ENCODE measurements at places on chromosomes 13 and 19.

DNA sequence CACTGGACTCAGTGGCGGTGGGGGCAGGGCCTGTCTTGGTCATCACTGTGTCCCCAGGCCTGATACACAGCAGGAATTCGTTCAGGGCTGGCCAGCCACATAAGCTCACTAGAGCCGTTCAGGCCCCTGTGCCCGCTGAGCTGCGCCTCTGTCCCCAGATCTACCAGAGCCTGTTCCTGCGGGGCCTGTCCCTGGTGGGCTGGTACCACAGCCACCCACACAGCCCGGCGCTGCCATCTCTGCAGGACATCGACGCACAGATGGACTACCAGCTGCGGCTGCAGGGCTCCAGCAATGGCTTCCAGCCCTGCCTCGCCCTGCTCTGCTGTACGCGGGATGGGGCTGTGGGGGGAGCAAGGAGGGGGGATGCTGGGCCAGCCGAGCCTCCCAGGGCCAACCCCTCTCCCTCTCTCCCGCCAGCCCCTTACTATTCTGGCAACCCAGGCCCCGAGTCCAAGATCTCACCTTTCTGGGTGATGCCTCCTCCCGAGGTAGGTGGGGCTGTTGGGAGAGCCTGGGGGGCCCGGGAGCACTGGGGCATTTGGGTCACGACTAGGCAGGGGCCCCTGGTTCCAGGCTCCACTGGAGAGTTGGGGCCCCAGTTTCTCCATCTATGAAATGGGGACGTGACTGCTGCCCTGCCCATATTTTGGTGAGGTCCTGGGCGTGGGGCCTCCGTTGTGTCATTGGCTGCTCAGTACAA is 13.9 kb downstream of the MPND start:
- H3K4me1 ChIP-seq, result no peaks in the 10 kb centered on the region
- no peak overlapping the region for H3K4me3 ChIP-seq
- no peaks in the 10 kb centered on the region for H3K27me3 ChIP-seq
- H3K27ac ChIP-seq, result no peak overlapping the region
- no peak for DNase-seq

- H3K27ac ChIP-seq, result no peak overlapping the region
- H3K4me3 ChIP-seq, result no peak overlapping the region
- H3K4me1 ChIP-seq, result no peaks in the 10 kb centered on the region
- DNase-seq, result no peak
- no peaks in the 10 kb centered on the region for H3K36me3 ChIP-seq
Observed at GRCh38 chr13:25981060-25981459, 70.8 kb downstream of the SHISA2 start.

DNA sequence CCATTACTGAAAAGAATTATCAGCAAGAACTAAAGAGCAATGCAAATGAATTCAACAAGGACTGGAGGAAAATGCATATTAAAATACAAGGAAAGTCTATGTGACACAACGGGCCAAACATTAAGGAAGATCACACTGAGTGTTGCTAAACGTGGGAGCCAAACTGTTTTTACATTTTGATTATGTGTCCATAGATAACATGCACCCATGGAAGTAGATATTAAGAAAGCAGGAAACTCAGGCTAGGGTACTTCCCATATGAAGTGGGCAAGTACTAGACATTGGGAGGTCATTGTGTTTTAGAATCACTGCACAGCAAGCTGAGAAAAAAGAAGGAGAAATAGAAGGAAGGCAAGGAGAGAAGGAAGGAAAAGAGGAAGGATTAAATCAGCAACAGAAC is 161.8 kb downstream of the KCTD12 start:
- no peaks in the 10 kb centered on the region for H3K4me1 ChIP-seq
- no peaks in the 10 kb centered on the region for H3K36me3 ChIP-seq
- no peak overlapping the region for H3K27ac ChIP-seq
- no peak overlapping the region for H3K4me3 ChIP-seq
- no peak for DNase-seq

- H3K36me3 ChIP-seq, result no peaks in the 10 kb centered on the region
- H3K4me3 ChIP-seq, result no peak overlapping the region
- no peaks in the 10 kb centered on the region for H3K27me3 ChIP-seq
- H3K27ac ChIP-seq, result peak overlapping the region; percentile 71
- DNase-seq, result no peak
Observed at GRCh38 chr19:6238256-6238642, 41.5 kb downstream of the MLLT1 start.

DNA sequence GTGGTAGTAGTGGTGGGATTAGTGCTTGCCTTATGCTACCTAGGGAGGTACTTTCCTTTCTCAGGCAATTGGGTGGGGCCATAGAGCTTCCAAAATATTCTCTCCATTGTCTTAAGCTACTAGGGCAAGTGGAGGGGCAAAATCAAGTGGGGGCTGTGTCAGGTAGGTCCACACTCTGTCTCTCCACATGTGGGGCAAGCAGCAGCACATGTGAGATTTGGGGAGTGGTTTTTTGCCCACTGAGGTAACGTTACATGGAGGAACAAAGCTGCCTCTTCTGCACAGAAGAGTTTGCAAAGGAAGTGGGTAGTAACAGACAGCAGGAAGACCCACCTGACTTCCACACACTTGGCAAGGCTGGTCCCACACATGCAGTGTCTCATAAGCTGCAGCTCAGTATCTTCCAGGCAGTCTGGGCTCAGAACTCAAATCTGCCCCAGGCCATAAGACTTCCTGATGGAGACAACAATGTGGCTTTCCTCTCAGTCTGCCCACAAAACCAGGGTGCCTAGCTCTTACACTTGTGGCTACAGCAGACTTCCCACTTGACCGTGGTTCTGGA is 1581.5 kb upstream of the PCDH20 start:
- no peak for DNase-seq
- H3K36me3 ChIP-seq, result no peaks in the 10 kb centered on the region
- no peaks in the 10 kb centered on the region for H3K27me3 ChIP-seq

GRCh38 chr13:49214917-49215376 is 5.2 kb upstream of the MLNR start:
- no peaks in the 10 kb centered on the region for H3K36me3 ChIP-seq
- H3K4me1 ChIP-seq, result no peaks in the 10 kb centered on the region
- peak overlapping the region; percentile 2 for H3K27ac ChIP-seq
- no peak overlapping the region for H3K4me3 ChIP-seq
- H3K27me3 ChIP-seq, result peaks cover 4% of the 10 kb centered on the region

DNA sequence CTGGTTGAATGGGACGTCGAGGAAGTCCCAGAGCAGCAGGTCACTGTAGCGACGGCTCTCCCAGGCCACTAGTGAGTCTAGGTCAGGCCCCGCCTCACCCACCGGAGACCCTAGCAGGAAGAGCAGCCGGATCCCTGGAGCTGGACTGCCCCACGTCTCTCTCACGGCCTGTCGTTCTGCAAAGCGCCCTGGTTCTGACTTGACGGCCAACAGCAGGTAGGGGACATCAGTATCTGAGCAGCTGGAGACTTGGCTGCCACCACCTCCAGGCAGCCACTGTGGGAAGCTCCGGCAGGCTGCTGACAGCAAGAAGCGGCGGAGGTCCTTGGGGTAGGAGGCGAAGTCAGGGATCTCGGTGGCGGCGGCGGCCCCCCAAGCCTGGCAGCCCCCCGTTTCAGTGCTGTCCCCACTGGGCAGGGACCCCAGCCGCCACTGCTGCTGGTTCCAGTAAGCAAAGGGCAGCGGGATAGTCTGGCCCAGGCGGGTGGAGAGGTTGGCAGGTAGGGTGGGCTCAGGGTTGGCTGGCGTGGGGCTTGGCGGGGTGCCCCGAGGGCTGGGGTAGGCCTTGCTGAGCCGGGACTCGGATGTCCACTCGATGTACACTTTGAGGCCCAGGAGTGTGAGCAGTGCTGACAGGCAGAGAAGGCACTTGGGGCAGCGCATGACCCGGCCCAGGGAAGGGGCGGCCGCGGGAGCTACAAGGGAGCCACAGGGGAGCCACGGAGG is 895 bp downstream of the B3GNT8 start:
- H3K4me1 ChIP-seq, result no peaks in the 10 kb centered on the region
- peak overlapping the region; percentile 46 for H3K4me3 ChIP-seq
- H3K27ac ChIP-seq, result peak overlapping the region; percentile 90
- no peaks in the 10 kb centered on the region for H3K27me3 ChIP-seq
- H3K36me3 ChIP-seq, result peaks cover 2% of the 10 kb centered on the region
- DNase-seq, result no peak

GRCh38 chr13:42048684-42049453 is 421 bp downstream of the DGKH start:
- H3K36me3 ChIP-seq, result no peaks in the 10 kb centered on the region
- no peaks in the 10 kb centered on the region for H3K4me1 ChIP-seq
- H3K4me3 ChIP-seq, result peak overlapping the region; percentile 76
- H3K27me3 ChIP-seq, result no peaks in the 10 kb centered on the region
- peak; percentile 60 for DNase-seq
- peak overlapping the region; percentile 76 for H3K27ac ChIP-seq

- peaks cover 12% of the 10 kb centered on the region for H3K4me1 ChIP-seq
- no peak overlapping the region for H3K4me3 ChIP-seq
- no peaks in the 10 kb centered on the region for H3K27me3 ChIP-seq
- DNase-seq, result no peak
- no peaks in the 10 kb centered on the region for H3K36me3 ChIP-seq
Observed at GRCh38 chr19:3782903-3783302, 3.3 kb downstream of the MATK start.

DNA sequence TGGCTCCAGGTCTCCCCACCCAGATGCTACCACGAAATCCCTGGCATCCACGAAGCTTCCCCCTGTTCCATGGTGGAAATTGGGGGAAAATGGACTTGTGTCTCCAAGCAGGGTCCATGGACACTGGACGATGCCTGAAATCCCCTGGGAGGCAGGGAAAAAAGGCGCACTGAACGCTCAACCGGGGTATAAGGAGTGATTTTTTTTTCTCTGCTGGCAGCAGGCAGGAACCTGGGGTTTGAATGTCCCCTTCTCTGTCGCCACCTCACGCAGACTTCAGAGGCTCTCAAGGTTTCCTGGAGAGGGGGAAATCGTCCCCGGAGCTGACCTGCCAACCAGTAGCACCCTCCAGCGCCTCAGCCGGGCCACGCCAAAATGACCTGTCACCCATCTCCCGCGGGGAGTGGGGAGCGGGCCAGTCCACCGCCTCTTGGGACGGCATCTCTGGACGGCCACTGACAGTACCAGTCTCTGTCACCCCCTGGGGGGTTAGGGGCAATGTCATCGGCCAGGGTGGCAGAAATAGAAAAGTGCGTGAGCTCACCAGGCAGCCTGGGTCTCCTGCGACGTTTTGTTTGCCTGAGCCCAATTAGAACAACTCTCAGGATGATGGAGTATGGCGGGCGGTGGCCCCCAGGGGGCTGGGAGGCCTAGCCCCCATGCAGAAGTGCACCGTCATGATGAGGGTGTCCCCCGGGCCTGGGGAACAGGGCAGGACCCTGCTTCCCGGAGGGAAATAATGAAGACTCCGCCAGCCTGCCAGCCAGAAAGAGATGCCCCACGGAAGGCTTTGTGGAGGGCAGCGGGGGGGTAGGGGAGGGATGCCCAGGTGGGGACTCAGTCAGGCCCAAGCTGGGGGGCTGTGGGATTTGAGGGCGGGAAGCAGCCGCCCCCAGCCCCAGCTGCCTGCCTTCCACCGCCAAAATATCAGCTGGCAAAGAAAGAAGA is 2.6 kb downstream of the PTPRS start:
- H3K4me1 ChIP-seq, result peaks cover 6% of the 10 kb centered on the region
- peaks cover 14% of the 10 kb centered on the region for H3K27me3 ChIP-seq
- DNase-seq, result no peak
- H3K36me3 ChIP-seq, result no peaks in the 10 kb centered on the region
- H3K27ac ChIP-seq, result no peak overlapping the region

- no peaks in the 10 kb centered on the region for H3K4me1 ChIP-seq
- no peak for DNase-seq
- no peak overlapping the region for H3K27ac ChIP-seq
- H3K4me3 ChIP-seq, result no peak overlapping the region
- H3K36me3 ChIP-seq, result no peaks in the 10 kb centered on the region
Observed at GRCh38 chr19:39277598-39277997, 9.4 kb downstream of the IFNL2 start.

- H3K36me3 ChIP-seq, result no peaks in the 10 kb centered on the region
- no peak overlapping the region for H3K27ac ChIP-seq
- DNase-seq, result peak; percentile 45
- H3K4me1 ChIP-seq, result no peaks in the 10 kb centered on the region
- H3K27me3 ChIP-seq, result no peaks in the 10 kb centered on the region
Observed at GRCh38 chr19:17579661-17580244, 24.3 kb downstream of the COLGALT1 start.

DNA sequence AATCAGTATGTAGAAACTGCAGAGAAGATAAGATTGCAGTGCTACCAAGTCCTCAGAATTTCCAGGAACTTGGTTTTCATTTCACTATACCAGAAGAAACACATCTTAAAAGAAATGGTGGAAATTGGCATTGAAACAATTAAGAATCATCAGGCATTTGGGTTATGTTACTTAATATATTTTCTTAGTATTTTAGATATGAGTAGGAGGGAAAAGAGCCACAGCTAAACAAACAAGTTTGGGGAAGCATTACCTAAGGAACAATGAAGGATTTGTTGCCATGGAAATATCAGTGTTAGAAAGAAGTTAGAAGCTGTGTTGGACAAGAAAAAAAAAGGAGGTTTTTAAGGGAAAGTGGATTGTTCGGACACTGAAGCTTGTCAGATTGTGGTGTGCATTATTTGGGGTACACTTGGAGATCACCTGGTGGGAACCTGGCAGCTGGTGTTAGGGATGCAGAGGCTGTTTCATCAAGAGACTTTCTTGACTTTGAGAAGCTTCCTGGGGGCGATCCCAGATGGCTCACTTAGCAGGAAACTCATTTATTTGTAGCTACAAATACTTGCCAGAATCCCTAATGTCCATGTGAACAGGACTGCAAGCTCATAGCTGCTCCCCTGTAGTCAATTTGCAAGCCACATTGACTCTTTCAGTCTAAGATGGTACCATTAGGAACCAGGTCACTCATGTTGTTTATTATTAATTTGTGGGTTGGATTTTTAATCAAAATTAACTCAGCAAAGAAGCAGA is 246.7 kb downstream of the RFC3 start:
- no peak for DNase-seq
- H3K36me3 ChIP-seq, result no peaks in the 10 kb centered on the region
- no peaks in the 10 kb centered on the region for H3K4me1 ChIP-seq

DNA sequence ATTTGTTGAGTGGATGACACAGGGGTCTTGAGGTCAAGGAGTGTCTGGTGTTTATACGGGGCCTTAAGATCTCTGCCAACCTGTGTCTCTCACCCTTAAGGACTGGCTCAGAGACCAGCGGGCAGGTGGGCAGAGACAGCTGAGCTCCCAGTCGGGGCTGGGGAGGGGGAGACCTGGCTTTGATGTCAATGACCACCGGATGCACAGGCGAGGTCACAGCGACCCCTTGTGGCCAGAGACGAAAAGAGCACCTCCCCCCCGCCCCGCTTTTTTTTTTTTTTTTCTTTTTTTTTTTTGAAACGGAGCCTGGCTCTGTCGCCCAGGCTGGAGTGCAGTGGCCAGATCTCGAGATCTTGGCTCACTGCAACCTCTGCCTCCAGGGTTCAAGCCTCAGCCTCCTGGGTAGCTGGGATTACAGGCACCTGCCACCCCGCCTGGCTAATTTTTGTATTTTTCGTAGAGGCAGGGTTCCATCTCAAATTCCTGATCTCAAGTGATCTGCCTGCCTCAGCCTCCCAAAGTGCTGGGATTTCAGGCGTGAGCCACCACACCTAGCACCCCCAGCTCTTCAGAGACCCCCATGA is 12.1 kb upstream of the KLK14 start:
- no peaks in the 10 kb centered on the region for H3K27me3 ChIP-seq
- no peak overlapping the region for H3K27ac ChIP-seq
- H3K36me3 ChIP-seq, result no peaks in the 10 kb centered on the region
- DNase-seq, result no peak
- no peaks in the 10 kb centered on the region for H3K4me1 ChIP-seq
- H3K4me3 ChIP-seq, result no peak overlapping the region

- no peaks in the 10 kb centered on the region for H3K4me1 ChIP-seq
- no peak for DNase-seq
- no peaks in the 10 kb centered on the region for H3K27me3 ChIP-seq
- H3K36me3 ChIP-seq, result no peaks in the 10 kb centered on the region
- no peak overlapping the region for H3K27ac ChIP-seq
Observed at GRCh38 chr13:33956346-33956745, 138.4 kb downstream of the RFC3 start.

- H3K36me3 ChIP-seq, result no peaks in the 10 kb centered on the region
- no peaks in the 10 kb centered on the region for H3K4me1 ChIP-seq
Observed at GRCh38 chr19:39142630-39143029, 17.0 kb downstream of the PAK4 start.

Data from Peyer's patch (tissue), 4 donors.